Stimulated activated CD4-positive, alpha-beta T cell treated with anti-CD3 and anti-CD28 coated beads, Interleukin-1b, Interleukin-23, amount 100 ng/mL, for 48 hours (primary cell): ENCODE measurements at places on chromosomes 2 and 18.

DNA sequence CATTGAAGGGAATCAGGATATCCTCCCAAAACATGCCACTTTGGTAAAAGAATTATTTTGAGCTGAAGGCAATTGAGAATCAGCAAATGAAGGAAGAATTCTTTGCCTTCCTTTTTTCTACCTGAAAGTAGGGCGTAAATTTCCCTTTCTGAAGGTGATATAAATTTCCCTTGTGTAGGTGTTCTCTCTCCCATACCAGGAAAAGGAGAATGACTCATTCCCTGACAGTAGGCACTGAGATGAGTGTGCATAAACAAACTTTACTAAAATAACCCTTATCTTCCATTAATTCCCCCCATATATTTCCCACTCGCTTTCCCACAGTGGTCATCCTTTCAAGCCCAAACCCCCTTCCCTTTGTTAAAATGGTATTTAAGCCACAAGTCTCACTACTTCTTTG, 1339.0 kb downstream of the LRP1B start:
- DNase-seq = no peak

GRCh38 chr2:134252092-134252750, 1.7 kb upstream of the MGAT5 start:
- peak; percentile 69 for DNase-seq

- no peak for DNase-seq
These were observed 1072.4 kb downstream of the RPIA start for GRCh38 chr2:89763581-89764485.

DNA sequence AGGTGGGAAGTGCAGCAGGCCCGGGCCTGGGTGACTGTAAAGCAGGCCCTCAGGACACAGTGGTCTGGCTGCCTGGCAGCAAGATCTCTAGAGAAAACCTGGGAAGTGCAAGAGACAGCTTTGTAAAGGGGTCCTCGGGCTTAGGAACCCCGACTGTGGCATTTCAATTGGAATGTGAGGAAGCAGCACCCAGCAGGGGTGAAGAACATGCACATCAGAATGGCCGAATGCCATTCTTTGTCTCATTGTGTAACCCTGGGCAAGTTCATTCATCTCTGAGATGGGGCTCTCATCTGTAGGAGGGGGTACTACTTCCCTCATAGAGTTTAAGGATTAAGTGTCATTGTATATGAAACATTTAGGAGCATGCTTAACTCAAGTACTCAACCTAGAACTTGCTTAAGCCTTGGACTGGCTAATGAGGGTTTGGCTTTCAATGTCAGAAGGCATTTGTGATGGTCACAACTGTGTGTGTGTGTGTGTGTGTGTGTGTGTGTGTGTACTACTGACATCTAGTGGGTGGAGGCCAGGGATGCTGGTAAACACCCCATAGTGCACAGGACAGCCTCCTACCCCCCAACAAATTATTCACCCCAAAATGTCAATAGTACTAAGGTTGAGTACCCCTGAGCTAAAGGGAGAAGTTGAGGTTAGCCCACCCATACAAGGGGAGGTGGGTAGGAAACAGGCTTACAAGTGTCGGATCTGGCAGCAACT, 29.3 kb downstream of the MEX3C start:
- DNase-seq = no peak

DNA sequence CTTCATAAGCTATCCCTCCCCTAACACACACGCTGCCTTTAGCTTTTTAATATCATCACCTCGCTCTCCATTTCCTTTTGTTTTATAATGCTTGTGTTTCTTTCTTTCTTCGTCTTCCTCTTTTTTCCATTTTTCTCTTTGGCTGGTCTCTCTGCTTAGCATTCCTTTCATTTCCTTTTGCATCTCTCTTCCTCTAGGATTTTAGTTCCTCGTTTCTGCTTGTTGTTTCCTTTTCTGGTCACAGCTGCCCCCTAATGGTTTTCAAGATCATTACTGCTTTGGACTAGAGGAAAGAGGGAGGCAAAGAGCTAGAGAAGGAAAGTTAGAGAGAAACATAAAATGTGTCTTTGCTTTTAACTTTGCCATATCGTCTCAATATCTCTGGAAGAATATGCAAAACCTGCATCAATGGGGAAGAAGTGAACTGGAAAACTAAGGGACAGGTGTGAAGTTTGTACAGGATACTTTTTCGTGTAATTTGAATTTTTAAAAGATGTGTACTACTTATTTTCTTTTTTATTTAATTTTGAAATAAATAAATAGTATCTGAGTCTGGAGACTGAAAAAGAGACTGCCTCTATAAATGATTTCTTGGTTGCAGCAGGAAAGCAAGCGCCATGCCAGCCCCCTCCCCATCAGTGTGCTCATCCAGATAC, 6.3 kb upstream of the NRP2 start:
- no peak for DNase-seq

- no peak for DNase-seq
These were observed 24.4 kb downstream of the SCN9A start for GRCh38 chr2:166351319-166351718.

- DNase-seq = no peak
These were observed 53.4 kb downstream of the ADI1 start for GRCh38 chr2:3465844-3466481.

DNA sequence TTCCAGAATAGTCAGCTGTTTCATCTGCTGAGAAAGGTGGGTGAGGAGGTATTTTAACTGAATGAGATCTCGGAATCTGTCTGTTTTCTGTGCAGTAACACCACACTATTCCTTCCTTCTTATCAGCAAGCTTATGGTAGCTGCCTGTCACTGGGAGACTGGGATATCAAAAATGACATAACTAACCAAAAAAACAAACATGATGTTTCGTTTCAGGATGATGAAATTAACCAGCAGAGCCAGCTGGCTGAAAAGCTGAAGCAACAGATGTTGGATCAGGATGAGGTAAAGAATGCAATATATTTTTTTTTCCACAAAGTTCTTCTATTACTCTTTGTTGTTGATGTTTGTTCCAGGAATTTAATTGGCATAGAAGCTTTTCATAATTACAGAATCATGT, 59.8 kb upstream of the LYPD6B start:
- no peak for DNase-seq

GRCh38 chr2:157874348-157874747, 1.8 kb downstream of the ACVR1 start:
- no peak for DNase-seq

GRCh38 chr2:167905668-167906067, 341.7 kb downstream of the STK39 start:
- DNase-seq = no peak

GRCh38 chr18:75173125-75173432, 35.9 kb downstream of the PTGR3 start:
- no peak for DNase-seq
